ENCODE measurements at places on chromosomes 5 and 9.

DNA sequence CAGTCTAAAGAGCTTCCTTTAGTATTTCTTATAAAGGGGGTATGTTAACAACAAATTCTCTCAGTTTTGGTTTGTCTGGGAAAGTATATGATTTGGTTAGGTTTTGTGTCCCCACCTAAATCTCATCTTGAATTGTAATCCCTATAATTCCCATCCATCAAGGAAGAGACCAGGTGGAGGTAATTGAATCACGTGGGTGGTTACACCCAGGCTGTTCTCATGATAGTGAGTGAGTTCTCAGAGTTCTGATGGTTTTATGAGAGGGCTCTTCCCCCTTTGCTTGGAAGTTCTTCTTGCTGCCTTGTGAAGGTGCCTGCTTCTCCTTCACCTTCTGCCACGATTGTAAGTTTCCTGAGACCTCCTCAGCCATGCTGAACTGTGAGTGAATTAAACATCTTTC lies 109.1 kb downstream of the MACIR start:
- DNase-seq, result no peak

DNA sequence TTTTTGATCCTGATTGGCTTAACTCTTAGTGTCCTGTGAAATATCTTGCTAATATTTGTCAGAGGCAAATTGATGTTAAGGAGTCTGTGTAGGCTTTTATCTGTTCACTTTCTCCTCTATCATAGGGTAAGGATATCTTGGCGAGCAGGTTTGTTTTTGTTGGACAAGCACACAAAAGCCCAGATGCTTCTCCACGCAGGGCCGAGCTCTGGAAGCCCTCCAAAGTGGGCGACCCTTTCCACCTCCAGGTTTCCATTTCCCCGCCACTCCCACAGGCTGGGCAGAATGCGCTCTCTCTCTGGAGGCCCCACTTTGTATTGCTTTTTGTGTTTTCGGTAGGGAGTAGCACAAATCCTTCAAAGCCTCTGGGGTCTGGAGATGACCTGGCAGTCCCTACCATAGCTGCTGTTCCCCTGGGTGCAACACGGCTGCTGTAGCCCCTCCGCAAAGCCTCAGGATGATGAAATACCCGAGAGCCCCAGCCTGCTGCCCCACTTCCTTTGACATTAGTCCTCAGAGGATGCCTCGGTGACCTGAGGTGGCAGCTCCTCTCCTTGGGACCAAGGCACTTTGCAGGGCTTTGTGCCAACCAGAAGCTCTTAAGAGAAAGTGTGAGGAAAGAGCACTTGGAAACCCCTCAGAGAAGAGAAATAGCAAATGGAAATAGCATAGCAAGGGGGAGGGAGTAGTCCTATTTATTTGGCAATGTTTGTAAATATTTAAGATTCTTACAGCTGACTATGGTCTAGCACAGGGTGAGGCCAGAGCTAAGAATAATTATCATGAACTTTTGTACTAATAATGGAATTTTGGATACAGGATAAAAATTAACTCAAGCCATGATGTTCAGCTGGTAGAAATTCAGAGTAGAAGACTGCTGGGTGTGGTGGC lies 122.8 kb downstream of the ARHGEF28 start:
- no peak for DNase-seq

- DNase-seq, result no peak
Measured at GRCh38 chr9:14438232-14439021, 124.5 kb upstream of the NFIB start.

- no peak for DNase-seq
Measured at GRCh38 chr9:76218886-76219445, 175.3 kb downstream of the RFK start.

DNA sequence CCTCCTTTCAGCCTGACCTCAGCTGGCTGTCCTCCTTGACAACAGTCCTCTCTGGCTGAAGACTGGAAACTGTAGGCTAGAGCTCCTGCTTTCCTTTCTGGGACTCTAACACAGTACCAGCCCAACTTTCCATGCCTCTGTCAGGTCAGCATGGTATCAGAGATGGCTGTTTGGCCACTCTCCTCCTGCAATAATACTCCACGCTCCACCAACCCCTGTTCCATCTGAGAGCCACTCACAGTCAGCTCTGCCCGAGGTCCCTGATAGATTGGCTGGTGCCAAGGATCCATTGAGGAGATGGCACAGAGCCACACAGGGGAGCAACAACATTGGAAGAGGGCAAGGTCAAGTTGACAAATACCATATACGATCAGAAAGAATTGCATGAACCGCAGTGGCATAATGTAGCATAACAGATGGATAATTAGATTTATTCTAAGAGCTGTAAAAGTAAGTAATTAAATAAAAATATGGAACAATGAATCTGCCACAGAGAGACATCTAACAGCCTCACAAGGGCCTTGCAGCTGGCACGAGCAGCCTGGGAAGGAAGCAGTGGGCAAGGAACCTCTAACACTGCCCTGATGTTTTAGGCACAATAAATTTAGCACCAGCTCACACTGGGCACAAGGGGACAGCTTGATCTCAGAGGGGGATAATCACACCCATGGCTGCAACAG lies 94.3 kb upstream of the LRRTM2 start:
- DNase-seq, result no peak

DNA sequence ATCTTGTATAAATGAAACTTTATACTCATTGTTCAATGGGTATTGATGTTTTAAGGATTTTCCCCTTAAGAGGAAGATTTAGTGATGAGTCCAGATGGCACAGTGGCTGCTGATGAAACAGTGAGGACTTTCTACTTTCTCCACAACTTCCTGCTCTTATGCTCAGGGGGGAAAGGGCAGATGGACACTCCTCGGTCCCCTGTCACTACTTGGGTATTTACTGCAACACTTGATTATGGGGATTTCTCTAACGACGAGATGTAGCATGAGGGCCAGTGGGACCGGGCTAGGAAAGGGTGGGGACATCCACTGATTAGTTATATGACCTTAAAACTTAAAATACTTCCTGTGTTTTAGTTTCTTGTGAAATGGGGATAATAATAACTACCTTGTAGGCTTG lies 146.1 kb upstream of the HMHB1 start:
- no peak for DNase-seq

DNA sequence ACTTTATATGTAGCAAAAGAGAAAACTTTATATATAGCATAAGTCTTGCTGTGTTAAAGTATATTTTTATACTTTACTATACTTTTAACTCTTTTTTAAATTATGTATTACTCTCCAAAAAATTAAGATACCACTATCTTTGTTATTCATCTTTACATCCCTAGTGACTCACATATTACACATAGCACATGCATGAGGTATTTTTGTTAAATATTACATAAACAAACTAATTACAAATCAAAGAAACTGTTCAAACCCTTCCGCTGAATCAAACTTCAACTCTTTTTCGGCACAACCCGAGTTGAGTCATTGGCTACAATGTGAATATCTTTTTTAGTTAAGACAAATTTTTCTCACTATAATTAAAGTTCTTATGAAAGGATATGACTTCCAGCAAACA lies 32.1 kb downstream of the NADK2 start:
- no peak for DNase-seq

- DNase-seq, result no peak
Measured at GRCh38 chr5:41416336-41416735, 94.1 kb downstream of the PLCXD3 start.

DNA sequence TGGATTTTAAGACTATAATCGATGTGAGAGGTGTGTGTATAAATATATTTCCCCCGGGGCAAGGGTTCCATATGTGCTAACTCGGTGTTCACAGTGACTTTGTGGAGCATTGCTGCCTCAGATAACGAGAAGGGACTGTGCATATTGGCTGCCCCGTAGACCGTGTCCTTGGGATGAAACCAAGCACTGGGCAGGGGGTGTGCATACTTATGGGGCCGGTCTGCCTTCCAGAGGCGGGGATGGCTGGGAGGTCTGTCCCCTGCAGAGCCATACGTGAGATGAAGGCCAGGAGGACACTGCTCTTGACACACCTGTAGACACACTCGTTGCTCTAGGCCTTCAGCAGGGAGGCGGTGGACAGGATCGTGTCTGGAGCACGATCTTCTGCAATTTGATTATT lies 56.0 kb upstream of the ZNF354A start:
- no peak for DNase-seq

DNA sequence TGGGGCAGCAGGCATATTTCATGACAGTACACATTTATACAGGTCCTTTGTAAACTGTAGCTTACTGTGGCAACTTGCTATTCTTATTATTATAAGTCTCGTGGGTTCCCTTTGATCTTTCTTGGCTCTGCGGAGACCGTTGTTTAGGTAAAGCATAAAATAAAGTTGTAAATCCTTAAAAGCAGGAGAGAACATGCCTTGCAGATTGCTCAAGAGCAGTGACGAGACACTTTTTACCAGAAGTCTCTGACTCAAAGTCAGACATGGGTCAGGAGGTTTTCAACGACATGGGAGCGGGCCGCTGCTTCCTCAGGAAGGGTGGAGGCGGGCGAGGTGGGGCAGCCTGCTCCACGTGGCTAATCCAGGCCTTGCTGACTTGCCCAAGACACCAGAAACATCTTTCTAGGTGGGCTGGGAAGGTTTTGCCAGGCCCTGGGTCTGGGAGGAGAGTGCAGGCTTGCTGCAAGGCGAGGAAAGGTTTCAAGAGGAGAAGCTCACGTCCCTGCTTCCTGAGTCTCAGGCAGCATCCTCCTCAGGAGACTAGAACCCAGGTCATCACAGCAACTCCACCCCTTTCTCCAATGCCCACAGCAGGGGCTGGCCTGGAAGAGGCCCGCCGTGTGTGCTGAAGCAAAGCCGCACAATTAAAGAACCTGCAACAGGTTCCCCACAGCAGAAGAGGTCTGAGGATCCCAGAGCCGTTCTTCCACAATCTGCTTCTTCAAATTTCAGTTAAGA lies 6.5 kb downstream of the TBC1D2 start:
- no peak for DNase-seq

Data from stimulated activated naive B cell treated with anti-CD40 and anti-IgM and Interleukin-4, amounts not matched to agents 10 μg/mL and 1 μg/mL and 100 μg/mL, for 72 hours (primary cell).